ENCODE measurements at places on chromosomes 12 and 14.

DNA sequence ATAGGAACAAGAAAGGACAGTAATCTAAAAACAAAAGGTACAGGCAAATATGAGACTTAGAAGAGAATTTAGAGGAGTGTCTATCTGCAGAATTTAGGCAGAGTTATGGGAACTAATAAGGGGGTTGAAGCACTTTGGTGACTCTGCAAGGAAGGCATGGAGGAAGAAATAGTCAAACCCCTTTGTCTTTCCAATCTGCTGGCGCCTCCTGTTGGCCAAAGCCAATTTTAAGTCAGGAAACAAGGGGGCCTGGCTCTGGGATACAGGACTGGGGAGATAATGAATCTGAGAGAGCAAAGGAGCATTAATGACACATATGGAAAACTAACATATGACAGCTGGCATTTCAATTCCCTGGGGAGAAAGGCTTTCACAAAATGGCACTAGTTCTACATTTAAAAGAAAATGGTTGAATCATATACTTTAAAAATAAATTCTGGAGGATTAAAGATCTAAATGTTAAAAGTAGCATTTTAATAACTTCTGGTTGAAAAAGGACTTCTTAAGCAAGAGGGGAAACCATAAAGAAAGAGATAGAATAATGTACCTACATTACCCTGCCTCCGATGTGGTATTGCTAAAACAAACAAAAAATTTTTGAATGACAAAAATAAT is 48.5 kb upstream of the CSRP2 start:
- DNase-seq: peak; percentile 68

DNA sequence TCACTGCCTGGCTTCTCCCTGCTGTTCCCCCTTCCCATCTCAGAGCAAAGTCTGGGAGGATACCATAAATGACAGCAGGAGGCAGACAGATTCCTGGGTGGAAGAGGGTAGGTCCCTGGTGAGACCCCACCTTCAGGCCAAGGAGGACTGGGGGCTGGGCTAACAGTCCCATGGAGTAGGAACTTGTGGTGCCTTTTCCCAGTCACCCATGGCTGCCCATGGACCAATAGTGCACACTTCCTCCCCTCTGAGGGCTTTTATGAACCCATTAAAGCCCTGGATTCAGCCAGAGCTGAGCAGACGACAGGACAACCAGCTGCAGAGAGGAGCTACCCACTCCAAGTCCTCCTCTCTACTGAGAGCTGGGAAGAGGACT is 36.6 kb upstream of the OR5AU1 start:
- peak; percentile 25 for DNase-seq

DNA sequence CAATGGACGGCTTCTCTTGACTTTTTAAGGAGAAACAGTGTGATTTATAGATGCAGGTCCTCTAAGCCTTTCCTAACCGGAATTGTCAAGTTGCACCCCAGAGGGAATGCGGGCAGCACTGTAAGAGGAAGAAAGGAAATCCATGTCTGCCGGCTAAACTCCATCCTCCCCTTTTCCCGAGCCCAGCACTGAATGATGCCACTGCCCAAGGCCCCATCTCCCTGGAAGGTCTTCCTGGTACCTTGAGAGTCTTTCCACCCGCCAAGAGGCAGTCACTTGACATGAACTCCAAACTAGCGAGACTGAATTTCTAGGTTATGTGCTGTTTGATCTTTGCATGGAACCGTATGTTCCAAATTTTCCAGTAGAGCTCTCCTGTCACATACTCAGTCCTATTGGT is 313.4 kb upstream of the FKBP4 start:
- no peak for DNase-seq

DNA sequence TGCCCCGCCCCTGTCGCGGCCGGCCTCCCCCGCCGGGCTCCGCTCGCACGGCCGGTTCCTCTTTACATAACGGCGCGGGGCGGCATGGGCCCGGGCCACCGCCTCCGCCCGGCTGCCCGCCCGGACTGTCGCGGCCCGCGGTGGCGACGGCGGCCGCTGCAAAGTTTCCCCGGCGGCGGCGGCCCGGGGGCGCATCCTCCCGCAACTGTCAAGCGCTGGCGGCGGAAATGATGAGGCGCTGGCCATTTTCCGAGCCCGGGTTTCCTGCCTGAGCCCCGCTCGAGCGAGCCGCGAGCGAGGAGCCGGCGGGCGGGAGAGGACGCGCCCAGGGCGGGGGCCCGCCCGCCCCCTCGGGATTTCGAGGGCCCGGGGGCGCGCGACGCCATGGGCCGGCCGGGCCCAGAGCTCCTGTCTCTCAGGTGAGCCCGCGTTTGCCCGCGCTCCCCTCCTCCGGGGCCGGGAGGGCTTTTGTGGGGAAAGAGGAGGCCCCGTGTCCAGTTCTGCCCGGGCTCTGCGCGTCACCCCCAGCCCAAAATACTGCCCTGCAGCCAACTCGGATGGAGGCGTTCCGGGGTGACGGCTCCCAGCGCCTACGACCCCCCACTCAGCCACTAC is at the start of gene SH2B3:
Gene SH2B3 (plus strand): TSS at position 65 of the 615 bp plus-strand sequence. CDS start 12,223 bp downstream, outside the sequence.
- DNase-seq: peak; percentile 89

DNA sequence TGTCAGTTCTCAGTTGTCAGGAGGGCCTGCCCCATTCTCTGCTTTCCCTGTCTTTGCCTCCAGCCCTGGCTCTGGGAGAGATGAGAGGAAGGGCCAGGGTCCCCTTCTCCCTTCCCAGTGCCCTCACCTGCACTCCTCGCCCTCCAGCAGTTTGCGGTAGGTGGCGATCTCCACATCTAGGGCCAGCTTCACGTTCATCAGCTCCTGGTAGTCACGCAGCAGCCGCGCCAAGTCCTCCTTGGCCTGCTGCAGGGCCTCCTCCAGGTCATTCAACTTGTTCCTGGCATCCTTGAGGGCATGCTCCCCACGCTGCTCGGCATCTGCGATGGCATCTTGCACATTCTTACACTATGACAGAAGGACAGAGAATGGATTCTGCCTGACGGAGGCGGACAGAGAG is 5.4 kb downstream of the KRT2 start:
- no peak for DNase-seq

GRCh38 chr14:94109915-94110250 is 653 bp upstream of the IFI27 start:
- no peak for DNase-seq

DNA sequence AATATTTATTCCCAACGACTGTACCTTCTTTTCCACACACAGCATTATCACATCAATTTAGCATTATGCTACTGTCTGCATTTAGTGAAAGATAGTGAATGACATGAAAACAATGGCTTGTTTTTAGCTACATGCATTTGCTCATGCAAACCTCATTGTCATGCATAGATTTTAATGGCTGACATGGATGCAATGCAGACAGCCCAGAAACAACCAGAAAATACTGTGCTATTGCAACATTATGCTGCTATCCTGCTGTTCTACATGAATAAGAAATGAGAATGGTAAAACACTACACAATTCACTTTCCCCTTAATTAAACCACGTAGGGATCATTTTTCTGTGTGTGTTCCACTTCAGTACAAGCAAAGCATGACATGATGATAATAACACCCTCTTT is 90.8 kb downstream of the LIN7A start:
- peak; percentile 95 for DNase-seq

- no peak for DNase-seq
Measured at GRCh38 chr14:91406982-91407381, 10.6 kb downstream of the CCDC88C start.

DNA sequence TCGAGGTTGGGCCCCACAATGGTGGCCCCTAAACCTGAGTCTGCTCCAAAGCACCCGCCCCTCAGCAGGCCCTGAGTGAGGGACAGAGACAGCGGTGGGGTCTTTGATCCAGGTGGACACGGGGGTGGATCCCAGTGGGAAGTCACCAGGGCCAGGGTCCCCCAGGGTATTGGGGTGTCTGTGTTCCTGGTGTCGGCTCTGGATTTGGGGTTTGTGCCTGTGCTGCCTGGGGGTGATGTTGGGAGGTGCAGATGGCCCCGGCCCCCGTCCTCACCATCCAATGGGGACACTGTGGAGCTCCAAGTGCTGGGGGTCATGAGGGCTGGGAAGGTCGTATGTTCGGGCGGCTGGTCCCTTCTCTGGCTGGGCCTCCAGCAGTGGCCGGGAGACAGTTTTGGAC is 354.2 kb downstream of the TMEM121 start:
- no peak for DNase-seq

GRCh38 chr12:110508071-110508586 is 6.0 kb downstream of the RAD9B start:
- no peak for DNase-seq

- DNase-seq: no peak
Measured at GRCh38 chr14:99670361-99671234, 13.5 kb upstream of the CYP46A1 start.

DNA sequence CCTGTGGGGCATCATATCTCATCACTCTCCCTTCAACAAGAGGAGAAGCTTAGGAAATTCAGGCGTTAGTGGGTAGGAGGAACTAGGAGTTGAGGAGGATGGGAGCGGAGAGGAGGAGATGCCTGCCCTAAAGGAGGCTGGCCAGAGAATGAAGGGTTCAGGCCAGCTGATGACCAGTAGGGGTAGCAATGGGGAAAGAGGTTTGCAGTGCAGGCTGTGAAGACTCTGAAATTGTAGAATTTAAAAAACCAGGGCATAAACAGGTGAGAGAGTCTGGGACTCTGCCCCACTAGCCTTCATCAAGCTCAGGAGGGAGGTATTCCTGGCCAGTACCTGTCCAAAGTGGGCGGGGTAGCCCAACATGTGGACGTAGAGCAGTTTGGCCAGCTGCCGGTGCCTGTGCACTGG is 809 bp downstream of the AP1G2 start:
- no peak for DNase-seq

DNA sequence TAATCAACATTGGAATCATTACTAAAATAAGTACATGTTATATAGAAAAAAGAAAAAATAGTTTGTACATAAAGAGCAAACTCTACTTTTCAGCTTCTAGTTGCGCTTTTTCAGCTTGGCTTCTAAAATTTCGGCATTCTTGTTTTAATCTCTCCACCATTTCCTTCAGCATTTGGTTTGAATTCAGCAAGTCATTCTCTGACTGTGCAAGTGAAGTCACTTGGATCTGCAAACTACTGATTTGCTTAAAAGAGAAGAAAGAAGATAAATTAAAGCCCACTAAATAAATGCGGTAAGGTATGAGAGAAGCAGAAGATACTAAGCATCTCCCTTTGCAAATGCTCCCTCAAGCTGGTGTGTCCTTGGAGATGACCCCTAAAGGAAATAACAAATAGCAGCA is 126.3 kb downstream of the CEP83 start:
- no peak for DNase-seq

GRCh38 chr12:98559666-98560065 is 33.8 kb upstream of the SLC25A3 start:
- DNase-seq: peak; percentile 18

- DNase-seq: no peak
Measured at GRCh38 chr12:103205906-103206305, 248.4 kb downstream of the ASCL1 start.

DNA sequence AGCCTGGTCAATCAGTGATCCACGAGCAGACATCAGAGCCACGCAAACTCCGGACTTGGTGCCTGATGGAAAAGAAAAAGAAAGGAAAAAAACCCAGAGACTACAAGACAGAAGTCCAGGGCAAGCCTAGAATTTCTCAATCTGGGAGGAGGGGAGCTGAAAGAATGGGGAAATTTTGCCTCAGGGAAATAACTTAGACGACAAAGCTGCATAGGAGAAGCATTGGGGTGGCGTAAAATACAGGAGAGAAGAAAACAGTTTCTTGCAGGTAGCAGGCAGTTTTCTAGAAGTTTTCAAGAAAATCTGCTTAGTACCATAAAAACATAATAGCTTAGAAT is 2.6 kb upstream of the SLC11A2 start:
- no peak for DNase-seq

GRCh38 chr12:123721245-123721644 is 9.1 kb downstream of the ATP6V0A2 start:
- peak; percentile 10 for DNase-seq

DNA sequence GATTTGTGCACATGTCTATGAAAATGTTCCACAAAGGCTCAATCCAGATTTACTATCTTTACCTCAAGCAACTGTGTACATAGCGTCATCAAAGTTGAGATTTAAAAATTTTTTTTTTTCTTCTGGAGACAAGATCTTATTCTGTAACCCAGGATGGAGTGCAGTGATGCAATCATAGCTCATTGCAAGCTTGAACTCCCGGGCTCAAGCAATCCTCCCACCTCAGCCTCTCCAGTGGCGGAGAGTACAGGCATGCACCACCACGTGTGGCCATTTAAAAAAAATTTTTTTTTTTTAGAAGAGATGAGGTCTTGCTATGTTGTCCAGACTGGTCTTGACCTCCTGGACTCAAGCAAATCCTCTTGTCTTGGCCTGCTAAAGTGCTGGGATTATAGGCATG is 2.3 kb downstream of the COCH start:
- DNase-seq: peak; percentile 11

- DNase-seq: peak; percentile 24
Measured at GRCh38 chr12:102061096-102061559, 663 bp downstream of the WASHC3 start.

- DNase-seq: no peak
Measured at GRCh38 chr12:67632005-67632404, 16.5 kb upstream of the DYRK2 start.

DNA sequence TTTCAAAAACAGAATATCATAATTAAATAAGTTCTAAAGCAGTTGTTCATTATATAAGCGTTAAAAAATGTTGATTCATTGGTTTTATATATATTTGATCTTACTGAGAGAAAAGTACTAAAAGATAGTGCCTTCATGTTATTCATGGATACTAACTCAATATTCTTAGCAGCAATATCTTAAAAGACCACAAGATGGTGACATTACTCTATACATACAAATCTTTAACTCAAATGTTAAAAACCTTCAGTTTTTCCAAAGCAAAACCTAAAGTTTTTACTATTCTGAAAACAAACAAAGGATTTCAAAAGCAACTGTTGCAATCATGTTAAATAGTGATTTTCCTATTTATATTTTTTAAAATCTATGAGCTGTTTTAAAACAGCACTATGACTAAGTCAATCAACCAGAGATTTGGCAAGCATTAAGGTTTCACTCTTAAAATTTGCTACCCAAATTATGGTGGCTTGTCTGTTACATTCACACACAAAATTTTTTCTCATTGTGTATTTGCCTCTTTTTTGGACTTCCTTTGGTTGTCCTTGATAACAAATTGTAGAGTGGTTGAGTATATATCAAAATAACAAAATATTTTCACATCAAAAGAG is 50.1 kb upstream of the RERGL start:
- DNase-seq: peak; percentile 35

DNA sequence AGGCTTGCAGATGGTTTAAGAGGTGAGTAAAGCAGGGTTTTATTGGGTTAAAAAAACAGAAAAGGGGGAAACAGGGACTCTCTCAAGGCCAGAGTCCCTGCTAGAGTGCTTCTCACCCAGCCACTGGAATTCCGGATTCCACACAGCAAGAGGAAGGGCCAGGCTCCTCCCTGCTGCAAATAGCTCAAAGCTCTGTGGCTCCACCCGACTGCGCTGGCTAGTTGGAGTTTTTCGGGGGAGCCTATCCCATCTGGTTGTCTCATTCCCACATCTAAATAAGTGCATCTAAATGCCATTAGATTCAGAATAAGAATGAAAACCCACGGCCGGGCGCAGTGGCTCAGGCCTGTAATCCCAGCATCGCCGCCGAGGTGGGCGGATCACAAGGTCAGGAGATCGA is 791.5 kb downstream of the SLC16A7 start:
- DNase-seq: no peak

GRCh38 chr14:50677527-50678063 is 9.5 kb upstream of the SAV1 start:
- DNase-seq: no peak

GRCh38 chr12:62969695-62970094 is 34.7 kb upstream of the PPM1H start:
- DNase-seq: no peak

GRCh38 chr14:63891148-63891975 is 38.6 kb downstream of the SYNE2 start:
- peak; percentile 33 for DNase-seq

All from NCI-H69 (cell line).